ENCODE measurements at places on chromosomes 1 and 21.
A peak's percentile ranks its signal among the peaks of the same experiment; 100 is the strongest.

- DNase-seq = no peak
These were observed 12.8 kb downstream of the TMCC2 start for GRCh38 chr1:205240569-205240968.

- DNase-seq = no peak
These were observed 24.0 kb upstream of the DENND1B start for GRCh38 chr1:197799271-197799670.

DNA sequence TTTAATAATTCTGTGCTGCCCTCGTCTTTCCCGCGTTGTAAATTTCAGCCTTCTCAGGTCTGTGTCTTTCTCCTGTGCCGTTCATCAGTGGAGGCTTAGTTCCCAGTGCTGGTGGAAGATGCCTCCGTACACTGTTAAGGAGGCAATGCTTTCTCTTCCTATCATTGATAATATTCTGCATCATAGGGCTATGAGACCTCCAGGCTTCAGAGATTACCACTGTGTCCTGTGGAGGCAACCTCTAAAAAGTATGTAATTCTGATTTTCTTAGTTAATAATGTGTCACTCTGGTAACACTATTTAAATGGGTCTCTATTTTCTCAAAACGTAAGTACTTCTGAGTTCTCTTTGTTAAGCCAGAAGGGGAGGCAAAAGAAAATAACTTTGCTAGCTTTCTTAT is 538.3 kb downstream of the SMYD3 start:
- DNase-seq = no peak

DNA sequence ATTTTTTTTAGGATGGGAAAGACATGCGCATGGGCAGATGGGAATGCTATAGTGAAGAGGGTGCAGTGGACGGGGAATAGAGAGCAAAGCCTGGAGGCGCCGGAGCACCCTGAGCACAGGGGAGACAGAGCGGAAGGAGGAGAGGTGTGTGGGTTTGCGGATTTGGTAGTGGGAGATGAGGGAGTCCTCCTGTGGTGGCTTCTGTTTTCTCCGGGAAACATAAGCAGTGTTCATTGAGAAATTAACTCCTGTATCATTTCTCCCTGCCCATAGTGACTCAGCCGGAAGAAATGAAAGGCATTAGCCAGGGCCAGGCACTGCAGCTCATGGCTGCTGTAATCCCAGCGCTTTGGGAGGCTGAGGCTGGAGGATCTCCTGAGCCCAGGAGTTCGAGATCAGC is 4.7 kb upstream of the PTPRF start:
- DNase-seq = no peak

GRCh38 chr21:45849651-45850050 is 131.9 kb upstream of the COL6A1 start:
- no peak for DNase-seq

GRCh38 chr1:14667651-14667984 is 69.1 kb downstream of the KAZN start:
- no peak for DNase-seq

DNA sequence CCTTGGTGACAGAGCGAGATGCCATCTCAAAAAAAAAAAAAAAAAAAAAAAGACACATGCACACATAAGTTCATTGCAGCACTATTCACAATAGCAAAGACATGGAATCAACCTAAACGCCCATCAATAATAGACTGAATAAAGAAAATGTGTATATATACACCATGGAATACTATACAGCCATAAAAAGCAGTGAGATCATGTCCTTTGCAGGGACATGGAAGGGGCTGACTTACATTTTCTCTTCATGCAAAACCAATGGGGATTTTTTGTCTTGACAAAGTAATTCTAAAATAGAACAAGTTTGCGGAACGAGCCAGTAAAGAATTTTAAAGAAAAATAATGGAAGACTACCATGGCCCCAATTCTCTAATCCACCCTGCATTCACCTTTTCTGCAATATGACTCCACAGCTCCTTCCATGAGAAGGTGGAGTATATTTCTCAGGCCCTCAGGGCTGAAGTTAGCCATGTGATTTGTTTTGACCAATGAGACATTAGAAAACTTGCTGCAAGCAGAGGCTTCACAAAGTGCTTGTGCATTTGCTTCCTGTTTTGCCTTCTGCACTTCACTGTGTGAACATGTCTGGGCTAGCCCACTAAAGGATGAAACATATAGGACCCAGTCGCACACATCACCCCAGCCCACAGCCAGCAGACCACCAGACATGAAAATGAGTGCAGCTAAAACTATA is 78.8 kb upstream of the NR5A2 start:
- peak; percentile 28 for DNase-seq

- no peak for DNase-seq
These were observed 171.9 kb upstream of the BEND5 start for GRCh38 chr1:48948562-48948961.

DNA sequence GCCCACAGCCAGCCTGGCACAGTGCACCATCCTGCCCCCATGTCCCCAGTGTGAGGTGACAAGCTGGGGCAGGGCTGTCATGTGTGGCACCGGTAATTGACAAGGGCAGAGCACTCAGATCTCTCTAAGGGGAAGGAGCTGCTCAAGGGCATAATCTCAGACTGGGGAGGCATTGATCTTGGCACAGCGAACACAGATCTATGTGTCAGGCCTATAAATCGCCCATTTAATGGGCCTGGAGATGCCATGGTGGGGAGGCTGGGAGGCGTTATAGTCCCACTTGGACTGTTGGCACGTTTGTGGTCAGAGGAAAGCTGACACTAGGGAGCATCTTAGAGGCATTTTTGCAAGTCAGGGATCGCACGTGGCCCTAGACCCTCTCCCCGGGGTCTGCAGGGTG is 594.1 kb downstream of the PTPRU start:
- DNase-seq = no peak

DNA sequence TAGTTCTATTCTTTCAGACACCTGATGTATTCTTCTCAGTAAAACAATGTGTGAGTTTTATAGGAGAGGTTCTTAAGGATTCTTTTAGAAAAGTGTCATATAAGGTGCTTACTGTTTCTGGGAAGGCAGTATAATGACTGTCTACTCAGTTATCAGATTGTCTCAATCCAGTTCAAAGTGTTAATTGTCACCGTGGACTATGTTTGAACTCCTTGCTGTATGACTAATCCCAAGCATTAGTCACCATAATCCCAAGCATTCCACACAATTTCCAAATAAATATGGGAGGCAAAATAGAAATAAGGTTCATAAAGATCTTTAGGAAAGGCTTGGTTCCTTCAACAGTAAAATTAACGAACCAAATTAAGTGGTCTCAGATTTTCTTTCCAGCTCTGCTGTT is 342.1 kb upstream of the NR5A2 start:
- DNase-seq = no peak

DNA sequence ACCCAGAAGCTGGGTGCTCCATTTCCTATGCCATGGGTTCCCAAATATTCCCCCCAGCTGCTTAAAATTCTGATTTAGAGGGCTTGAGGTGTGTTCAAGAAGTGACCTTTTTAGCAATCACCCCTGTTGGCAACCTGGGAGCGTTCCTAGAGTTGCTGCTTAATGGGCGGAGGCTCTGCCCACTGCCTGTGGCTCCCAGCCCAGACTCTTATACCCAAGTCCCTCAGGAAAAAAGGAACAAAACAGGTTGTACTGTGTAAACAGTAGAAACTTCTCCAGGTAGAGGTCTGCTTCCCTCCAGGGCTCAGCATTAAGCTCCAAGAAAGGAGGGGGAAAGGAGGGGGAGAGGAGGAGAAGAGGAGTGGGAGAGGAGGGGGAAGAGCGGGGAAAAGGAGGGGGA is 14.6 kb upstream of the TENT5C start:
- DNase-seq = no peak

DNA sequence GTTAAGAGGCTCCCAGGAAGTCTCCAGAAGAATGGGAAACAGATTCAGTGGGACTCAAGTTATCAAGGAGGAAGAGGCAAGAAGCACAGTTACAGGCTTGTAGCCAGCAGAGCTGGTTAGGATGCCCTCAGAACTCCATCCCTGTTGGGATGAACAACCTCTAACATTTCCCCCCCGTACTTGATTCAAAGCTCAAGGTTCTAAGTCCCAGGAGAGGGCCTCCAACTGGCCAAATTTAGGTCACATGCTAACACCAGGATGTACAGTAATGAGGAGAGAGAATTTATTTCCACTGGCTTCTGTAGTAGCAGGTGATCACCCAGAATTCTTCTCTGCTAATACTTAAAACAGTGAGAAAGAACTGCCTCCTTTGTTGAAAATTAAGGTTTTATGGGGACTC is 22.3 kb upstream of the HSPA13 start:
- DNase-seq = no peak

- DNase-seq = no peak
These were observed 25.0 kb downstream of the CRYAA start for GRCh38 chr21:43193651-43194302.

All from hematopoietic multipotent progenitor cell treated with erythropoietin and hydrocortisone succinate and interleukin-3 and kit ligand, for 8 days (in vitro differentiated cells).